HepG2 (cell line): ENCODE measurements at places on chromosomes 4 and X. TPM values are rescaled to one million over a fixed set of nuclear protein-coding genes. Genes with fewer than 3 reads are reported as not detected.
A peak's percentile ranks its signal among the peaks of the same experiment; 100 is the strongest.

Gene PPP1R3F
- total RNA-seq = 0.07 and 0.84 TPM in 2 replicates

DNA sequence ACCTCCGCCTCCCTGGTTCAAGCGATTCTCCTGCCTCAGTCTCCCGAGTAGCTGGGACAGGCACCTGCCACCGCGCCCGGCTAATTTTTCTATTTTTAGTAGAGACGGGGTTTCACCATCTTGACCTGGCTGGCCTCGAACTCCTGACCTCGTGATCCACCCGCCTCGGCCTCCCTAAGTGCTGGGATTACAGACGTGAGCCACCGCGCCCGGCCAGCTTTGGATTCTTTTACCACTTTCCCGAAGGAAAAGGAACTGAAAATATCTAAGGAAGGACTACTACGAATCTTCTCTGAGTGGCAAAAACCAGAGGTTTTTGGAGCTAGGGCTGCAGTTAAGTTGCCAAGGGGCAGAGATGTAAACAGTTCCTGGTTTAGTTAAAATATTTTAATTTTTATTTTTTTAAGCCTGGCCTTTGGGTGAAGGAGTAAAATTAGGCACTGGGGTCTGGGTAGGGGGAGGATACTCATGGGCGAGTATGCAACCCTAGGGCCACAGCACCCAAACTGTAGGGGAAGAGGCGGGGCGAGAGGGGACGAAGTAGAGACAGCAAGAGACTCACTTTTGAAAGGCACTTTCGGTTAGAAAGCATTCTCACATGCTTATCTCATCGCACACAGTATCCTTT, 525 bp upstream of the CISD2 start:
- no peak for DNase-seq

Gene SPRY1
- 22.5 and 24.7 TPM in 2 replicates for total RNA-seq

GRCh38 chr4:108834835-108835384, 72.1 kb upstream of the ETNPPL start:
- DNase-seq = peak; percentile 23

DNA sequence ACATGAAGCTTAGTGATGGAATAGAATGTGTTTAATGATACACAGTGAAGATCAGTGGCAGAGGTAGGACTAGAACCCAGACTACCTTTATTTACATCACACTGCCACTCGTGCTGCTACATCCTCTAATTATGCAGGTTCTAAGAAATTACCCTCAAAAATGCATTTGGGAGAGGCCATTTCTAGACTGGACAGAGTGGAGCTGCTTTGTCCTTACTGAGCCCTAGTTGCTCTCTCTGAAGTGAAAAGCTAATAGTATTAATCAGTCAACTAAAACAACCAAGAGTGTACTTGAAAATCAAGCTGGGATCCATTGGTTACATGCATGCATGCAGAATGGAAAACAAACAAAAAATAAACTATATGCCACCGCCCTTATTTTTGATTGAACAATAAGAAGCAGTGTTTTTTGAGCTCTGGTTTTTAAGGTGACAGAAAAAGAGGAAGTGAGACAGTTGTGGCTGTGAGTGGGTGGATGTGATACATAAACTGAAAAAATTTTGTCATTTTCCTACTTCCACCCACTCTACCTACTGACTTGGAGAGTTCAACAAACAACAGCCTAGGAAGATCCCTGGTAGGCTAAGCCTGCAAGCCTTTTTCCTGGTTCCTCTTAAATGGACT, 6.8 kb upstream of the VSIG4 start:
- DNase-seq = no peak

Gene RASL11B
- total RNA-seq = 0.07 TPM in 1 of 2 replicates, not detected in the other

Gene SMR3B
- total RNA-seq = not detected in 2 replicates

Gene KLHL4
- total RNA-seq = 0.13 and 0.15 TPM in 2 replicates
